ENCODE measurements at places on chromosomes 11 and 22.

DNA sequence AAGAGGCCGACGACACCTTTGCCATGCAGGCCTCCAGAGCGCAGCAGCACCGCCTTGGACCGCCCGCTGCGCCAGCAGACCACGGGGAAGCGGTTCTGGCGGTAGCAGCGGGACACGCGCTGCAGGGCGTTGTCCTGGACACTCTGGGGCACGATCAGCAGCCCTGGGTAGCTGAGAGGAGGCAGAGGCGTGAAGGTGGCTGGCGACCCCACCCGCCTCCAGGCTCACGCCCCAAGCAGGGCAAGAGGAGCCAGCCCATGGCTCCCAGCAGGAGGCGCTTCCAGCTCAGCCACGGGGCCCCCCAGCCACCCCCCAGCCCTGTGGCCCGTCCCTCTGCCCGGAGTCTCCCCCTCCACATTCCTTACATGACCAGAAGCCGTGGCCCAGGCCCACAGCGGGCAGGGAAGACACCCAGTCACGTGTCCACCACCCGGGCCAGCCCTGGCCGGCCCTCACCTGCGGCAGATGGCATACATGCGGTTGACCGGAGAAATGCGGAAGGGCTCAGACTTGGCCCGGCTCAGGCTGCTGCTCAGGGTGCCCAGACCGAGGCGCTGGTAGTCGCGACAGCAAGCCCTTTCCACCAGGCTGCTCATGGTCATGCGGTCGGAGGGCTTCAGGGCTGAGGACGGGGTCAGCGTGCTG lies 15.2 kb downstream of the SBF1 start:
- DNase-seq, result no peak

DNA sequence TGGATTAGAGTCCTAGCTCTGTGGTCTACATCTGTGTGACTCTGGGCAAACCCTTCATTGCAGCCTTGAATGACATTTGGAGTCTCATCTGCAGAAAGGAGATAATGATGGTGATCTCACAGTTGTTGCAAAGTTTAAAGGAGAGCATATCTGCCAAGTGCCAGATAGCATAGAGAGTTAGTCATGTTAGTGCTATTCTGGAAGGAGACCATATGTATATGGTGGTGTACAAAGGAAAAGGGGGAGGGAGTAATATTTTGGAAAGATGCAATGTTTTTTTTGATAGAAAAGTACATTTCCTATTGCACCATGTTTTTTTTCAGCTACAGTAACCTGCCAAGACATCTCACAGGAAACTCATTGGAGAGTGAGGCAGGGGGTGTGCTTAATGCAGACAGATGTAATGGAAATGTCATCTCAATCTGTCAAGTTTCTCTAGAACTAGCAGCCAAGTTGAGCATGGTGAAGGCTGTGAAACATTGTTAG lies 92.1 kb upstream of the NARS2 start:
- DNase-seq, result no peak

- DNase-seq, result no peak
Measured at GRCh38 chr11:103850419-103851165, 185.8 kb upstream of the DDI1 start.

DNA sequence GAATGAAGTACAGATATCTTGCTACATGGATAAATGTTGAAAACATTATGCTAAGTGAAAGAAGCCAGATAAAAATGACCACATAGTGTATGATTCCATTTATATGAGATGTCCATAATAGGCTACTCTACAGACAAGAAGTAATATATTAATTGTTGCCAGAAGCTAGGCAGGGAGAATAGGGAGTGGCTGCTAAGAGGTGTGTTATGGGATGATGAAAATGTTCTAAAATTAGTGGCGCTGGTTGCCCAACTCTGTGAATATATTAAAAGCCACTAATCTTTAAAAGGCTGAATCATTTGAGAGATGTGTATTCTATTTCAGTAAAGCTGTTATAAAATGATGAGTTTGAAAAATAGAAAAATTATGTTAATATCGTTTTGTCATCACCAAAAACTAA lies 144.4 kb downstream of the NCAM1 start:
- DNase-seq, result no peak

DNA sequence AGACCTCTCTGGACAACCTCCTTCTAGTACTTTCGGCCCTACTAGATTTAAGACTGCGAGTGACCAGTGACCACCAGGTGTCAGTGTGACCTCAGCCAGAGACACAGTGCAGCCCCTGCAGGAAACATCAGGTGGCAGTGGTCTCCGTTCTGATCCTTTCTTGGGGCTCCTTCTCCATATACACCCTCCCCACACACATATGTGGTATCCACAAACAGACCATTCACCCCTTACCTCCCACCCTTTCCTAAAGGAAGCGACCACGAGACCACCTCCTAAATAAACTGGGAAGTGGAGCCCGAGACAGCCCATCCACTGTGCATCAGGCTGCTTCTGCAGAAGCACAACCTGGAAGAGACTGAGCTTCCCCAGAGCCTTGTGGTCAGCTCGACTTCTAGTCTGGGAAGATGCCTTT lies 38.5 kb upstream of the CYP2D6 start:
- DNase-seq, result peak; percentile 33

DNA sequence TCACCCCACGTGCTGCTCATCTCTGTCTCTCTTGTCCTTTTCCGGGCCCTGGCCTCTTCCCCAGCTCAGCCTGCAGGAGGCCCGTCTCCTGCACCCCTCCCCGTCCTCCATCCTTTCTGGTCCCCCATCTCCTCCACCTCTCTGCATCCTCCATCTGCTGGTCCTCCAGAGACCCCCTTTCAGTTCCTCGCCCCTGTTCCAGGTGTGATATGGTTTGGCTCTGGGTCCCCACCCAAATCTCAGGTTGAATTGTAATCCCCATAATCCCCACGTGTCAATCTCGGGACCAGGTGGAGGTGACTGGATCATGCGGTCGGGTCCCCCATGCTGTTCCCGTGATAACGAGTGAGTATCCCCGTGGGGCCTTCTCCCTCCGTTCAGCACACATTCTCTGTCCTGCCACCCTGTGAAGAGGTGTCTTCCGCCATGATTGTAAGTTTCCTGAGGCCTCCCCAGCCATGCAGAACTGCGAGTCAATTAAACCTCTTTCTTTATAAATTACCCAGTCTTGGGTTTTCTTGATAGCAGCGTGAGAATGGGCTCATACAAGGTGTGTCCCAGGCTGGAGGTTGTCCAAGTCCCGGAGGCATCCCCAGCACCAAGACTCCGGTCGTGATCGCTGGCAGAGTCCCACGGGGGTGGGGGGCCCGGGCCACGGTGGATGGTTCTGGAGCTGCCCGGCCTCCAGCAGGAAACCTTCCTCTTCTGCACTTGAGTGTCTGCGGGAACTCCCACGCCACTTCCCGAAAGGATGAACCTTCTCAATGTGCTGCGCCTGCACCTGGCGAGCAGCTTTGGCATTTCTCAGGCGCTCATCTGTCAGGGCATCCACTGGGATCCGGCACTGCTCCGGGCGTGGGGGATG lies 29.0 kb upstream of the TOLLIP start:
- DNase-seq, result no peak

DNA sequence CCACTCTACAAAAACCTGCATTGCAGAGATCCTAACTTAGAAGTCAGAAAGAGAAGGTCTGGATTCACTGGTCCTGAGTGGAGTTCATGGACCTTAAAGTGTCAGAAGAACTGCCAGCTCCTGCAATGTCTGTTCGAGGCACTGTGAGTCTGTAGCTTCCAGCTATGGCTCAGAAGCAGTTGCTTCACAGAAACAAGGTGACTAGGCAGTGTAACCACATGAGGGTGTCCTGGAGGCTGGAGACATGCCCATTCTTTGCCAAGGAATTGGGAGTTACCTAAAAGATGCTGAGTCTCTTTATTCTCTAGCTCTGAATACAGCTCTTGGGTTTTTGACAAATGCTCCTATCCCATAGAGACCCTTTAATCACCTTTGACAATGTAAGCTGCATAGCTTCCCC lies 130.5 kb downstream of the SPON1 start:
- DNase-seq, result no peak

DNA sequence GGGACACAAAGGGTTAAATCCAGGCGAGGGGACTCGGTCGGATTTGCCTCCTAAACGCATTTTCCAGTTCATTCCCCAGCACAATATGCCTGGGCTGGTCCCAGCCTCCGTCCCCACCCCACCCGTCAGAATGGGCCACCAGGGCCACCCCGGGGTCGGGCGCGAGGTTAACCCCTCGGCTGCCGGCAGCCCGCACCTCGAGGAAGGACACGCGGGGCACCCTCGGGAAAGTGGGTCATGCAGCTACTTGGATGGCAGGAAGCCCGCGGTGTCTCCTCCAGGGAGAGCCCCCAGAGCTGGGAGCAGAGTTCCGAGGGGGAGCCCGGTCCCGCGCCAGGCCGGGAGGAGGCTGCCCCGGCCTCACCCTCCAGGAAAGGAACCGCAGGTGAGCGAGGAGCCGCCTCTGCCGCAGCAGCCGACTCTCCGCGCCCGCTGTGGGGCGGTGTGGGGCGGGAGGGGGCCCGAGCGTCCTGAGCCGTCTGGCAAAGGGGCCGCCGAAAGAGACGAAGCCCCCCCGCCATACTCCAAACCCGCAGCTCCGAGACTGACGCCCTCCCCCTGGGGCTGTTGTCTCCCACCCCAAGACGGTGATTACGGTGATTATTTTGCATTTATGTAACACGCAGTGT lies 1.4 kb downstream of the NECTIN1 start:
- no peak for DNase-seq

DNA sequence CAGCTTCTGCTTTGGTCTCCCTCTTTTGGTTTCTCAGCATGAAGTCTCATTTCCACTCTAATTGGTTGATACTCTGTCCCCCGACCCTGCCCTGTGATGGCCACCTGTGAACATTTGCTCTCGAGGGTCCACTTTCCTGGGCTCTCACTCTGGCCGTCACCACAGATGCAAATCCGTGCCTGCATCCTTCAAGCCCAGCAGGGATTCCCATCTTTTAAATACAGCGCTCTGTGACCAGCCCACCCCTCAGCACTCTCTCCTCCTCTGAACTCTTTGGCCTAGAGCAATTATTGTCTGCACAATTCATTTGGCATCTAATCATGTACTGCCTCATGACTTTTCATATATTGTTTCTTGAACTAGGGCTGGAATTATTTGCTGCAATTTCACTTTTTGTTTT lies 26.0 kb downstream of the PKNOX2 start:
- no peak for DNase-seq

GRCh38 chr11:70527046-70527395 lies 128.7 kb downstream of the CTTN start:
- no peak for DNase-seq

Data from KG1 (cell line).